Hepatic stellate cell (primary cell): ENCODE measurements at places on chromosomes 1 and 21.
A peak's percentile ranks its signal among the peaks of the same experiment; 100 is the strongest.

- no peak for DNase-seq
Observed at GRCh38 chr1:111517469-111518225, 14.2 kb upstream of the ADORA3 start.

GRCh38 chr1:6785728-6786505 is 663 bp downstream of the CAMTA1 start:
- DNase-seq = peak; percentile 67

GRCh38 chr1:93750955-93751354 is 69.3 kb upstream of the BCAR3 start:
- no peak for DNase-seq

- DNase-seq = peak; percentile 21
Observed at GRCh38 chr1:101371259-101371658, 134.4 kb downstream of the S1PR1 start.

DNA sequence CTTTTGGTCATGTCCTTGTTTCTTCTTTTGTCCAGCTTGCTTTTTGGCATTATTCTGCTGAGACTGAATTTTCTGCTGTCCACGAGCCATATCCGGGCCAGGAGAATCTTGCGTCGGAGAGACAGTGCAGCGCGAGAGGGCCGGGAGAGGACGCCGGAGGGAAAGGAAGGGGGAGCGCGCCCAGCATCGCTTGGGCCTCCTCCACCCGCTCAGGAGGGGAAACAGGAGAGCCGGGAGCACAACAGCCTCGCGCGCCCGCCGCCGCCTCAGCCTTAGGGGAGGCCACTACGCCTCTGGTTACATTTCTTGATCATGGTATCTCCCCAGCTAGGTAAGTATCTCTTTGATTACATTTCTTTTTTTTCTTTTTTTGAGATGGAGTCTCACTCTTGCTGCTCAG is 7.4 kb upstream of the DEGS1 start:
- peak; percentile 12 for DNase-seq

- no peak for DNase-seq
Observed at GRCh38 chr21:23083242-23083641, 2085.0 kb downstream of the NCAM2 start.

GRCh38 chr21:37430184-37430821 is 63.7 kb downstream of the DYRK1A start:
- no peak for DNase-seq

DNA sequence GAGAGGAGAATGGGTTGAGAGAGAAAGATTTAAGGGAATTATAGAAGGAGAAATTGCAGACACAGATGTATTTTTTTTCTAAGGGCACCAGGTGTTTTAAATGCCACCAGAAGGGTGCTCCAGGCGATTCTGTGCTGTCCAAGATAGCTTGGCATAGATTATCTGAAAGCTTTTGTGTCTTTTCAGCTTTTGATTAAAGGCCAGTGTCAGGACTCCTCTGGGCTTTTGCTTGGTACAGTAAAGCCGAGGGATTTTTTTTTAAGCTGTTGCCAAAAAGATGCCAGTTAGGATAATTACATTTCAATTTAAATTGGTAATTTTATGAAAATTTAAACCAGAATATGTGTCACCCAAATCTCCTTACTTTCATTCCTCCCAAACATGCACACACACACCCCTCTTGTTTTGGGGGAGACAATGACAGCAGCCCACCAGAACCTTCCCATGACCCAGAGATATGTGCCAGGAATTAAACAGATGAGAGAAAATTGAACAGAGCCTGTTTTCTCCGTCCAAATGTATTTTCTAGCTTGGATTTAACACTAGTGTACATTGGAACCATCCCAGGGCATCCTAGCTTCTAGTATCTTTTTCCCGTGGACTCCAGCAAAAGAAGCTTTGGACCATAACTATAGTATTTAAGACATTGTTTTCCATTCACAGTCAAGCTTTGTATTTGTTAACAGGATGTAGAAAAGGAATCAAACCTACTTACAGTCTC is 670.7 kb upstream of the CXADR start:
- no peak for DNase-seq

DNA sequence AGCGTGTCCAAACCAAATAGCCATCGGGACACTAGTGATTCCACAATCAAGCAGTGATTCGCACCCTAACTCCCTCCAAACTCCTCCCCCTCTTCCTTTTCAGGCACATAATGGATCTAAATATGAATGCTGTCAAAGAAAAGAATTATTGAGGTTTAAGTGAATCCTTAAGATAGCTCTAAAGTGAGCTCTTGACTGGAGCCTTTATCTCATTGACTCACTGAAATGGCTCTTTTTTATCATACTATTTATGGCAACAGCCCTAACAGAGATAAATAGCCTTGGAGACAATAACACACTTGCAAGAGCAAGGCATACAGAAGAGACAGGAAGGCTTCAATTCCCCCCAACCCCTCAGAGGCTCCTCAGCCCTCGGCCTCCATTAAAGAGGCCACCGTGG is 143.3 kb downstream of the PLXNA2 start:
- no peak for DNase-seq

DNA sequence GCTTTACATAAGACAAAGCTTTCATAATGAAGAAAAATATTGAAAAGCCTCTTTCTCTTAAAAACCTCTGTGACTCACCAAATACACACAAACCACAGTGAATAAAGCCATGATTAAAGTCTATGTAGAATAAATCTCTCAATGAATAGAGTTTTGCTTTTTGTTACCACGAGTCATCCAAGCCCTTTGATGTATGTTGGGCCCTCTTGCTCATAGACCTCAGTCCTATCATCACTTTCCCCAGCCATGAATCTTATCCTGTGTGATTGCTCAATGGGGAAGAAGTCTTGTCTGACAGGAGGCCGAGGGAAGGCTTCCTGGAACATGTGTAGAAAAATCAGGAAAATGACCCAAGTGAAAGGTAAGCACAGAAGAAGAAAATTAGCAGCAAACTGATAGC is 60.8 kb downstream of the NGF start:
- no peak for DNase-seq

GRCh38 chr1:201309416-201309815 is 26.1 kb downstream of the PKP1 start:
- peak; percentile 74 for DNase-seq

DNA sequence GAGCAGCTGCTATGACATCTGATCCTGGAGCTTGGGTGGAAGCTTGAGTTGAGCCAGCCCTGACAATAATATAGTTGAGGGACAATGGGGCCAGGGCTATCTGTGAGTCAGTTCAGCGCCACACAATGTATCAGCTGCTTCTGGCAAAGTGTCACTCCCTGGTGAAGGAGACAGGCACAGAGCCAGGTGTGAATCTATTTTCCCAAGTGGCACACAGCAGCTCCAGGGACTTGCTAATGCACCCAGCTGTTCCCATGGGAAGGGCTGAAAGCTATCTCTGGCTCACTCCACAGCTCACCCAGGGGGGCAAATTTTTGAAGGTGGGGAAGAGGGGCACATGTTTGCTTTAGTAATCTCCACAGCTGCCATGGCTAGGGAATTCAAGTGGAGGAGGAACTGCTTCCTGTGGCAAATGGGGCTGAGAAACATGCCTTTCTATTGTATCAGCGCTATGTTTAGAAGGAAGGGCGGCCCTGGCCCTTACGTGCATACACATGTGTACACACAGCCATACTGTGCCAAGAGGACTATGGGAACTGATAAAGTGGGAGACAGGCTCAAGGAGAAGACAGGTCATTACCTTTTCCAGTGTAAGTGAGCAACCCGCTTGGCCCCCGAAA is 2.2 kb downstream of the CYB5R1 start:
- DNase-seq = peak; percentile 38

GRCh38 chr1:14723401-14723800 is 124.9 kb downstream of the KAZN start:
- no peak for DNase-seq

GRCh38 chr21:18529254-18529653 is 125.7 kb upstream of the TMPRSS15 start:
- DNase-seq = no peak

DNA sequence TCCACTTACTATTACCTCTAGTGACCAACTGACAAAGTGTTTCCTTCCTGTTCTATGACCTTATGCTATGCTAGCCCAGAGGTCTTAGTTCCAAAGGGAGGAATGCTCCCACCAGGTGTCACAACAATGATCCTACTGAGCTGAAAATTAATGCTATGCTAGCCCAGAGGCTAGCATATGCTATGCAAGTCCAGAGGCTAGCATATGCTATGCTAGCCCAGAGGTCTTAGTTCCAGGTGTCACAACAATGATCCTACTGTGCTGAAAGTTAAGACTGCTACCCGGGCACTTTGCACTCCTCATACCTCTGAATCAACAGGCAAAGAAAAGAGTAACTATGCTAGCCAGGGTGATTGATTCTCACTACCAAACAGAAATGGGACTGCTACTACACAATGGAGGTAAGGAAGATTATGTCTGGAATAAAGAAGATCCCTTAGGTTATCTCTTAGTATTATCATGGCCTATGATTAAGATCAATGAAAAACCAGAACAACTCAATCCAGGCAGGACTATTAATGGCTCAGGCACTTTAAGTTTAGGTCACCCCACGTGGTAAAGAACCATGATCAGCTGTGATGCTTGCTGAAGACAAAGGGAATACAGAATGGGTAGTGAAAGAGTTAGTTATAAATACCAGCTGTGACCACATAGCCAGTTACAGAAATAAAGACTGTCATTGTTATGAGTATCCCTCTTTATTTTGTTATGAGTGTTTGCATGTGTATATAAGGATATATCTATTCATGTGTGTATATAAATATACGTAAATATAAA is 114.1 kb downstream of the CSMD2 start:
- DNase-seq = no peak

GRCh38 chr1:121471523-121471922 is 286.7 kb downstream of the SRGAP2C start:
- no peak for DNase-seq

DNA sequence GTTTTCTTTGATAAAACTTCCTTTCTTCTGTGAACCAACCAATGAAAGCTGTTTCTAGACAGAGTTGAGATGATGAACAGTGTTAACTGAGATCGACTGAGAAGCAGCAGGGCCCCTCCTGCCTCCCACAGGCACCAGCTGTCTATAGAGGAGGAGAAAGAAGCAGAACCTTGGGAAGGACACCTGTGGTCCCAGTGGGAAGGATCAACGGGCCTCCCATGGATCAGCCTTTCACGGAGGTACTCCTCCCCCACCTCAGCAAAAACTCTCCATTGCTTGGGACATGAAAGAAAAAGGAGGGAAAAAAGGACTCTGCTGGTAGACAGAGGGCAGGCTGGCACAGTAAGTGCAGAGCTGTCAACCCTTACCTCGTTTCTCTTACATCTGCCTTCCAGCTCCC is 40.5 kb downstream of the PLPPR5 start:
- DNase-seq = no peak

GRCh38 chr1:63946866-63947491 is 173.2 kb downstream of the ROR1 start:
- DNase-seq = peak; percentile 13

DNA sequence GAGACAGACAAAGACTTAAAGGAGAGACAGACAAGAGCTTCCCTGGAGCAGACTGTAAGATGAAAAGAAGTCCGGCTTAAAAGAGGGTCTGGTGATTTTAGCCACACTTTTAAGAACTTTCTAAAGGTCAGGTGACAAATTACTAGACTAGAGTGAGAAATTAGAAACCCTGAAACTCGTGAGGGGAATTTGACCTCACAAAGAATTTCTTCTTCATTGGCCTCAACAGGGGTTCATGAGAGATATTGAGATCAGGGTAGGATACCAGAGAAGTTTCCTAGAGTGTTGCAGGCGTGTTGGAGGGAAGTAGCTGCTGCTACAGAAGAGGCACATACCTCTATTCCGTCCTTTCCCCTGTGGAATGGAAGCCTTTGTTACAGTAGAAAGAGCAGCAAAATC is 884.4 kb downstream of the KCNT2 start:
- DNase-seq = no peak

DNA sequence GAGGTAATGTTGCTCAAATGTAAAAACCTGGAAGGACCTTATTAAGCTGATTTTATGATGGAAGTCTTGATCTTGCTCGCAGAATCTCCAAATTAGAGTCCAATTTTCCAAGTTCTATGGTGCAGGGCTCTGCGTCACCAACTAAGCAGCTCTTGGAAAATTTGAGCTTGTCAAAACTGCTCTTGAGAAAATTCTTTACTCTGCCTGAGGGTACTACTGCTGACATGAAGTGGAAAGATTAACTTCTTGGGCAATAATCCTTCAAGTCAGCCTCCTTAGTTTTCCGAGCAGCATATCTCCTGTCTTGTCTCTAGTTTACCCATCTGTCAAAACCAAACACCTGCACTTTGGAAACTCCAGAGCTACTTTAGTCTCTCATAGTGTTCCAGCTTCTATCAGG is 293.7 kb downstream of the KCTD3 start:
- no peak for DNase-seq

DNA sequence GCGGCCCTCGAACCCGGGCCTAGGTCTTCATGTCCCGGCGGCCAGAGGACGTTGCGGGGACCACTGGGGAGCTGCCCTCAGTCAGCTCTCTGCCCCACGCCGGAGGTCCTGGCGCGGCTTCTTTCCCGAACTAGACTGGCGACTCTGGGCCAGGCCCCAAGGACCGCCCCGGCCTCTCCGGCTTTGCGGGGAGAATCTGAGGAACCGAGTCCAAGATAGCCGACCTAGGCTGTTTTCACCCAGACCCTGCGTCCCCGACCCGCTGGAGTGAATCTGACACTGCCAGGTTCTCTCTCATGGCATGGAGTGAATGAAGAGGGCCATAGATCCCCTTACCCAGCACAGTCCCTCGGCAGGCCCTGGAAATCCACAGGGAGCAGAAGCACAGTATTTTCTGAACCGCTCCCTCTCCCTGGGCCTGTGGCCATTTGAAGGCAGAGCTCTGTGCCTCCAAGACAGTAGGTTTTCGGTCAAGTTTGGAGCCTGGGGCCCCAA is 9.9 kb upstream of the BARHL2 start:
- no peak for DNase-seq

DNA sequence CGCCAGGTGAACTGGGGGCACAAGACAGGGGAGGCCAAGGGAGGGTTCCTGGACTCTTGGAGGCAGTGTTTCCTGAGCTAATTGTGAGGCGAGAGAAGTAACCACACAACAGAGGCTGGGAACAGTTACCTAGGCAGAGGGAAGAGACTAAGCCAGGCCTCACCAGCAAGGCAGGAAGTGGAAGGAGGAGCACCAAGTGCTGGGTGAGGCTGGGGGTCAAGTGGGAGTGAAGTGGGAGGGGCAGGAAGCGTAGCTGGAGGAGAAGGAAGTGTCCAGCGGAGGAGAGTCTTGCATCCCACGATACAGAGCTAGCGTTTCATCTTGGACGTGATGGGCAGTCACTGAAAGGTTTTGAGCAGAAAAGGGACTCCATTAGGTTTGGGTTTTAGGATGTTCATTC is 48.3 kb upstream of the CAPZB start:
- DNase-seq = no peak

GRCh38 chr1:222926566-222926965 is 111.7 kb downstream of the DISP1 start:
- no peak for DNase-seq

DNA sequence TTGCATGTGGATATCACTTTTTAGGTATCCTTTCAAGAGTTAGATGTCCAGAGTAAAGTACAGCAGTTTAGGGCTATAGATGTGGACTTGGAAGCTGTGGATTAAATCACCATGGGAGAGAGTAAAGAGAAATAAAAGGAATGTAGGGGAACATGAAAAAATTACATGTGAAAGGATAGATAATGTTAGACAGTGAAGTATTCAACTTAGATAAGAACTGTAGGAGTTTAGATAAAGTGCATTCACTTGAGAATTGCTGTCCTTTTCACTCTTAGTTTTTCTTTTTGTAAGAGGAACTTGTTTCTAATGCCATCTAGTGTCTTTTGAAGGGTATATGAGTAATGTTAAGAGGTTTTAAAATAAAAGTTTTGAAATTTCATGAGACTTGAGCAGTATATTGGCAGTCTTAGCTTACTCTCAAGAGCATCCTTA is 40.1 kb downstream of the MAST2 start:
- DNase-seq = peak; percentile 8

- no peak for DNase-seq
Observed at GRCh38 chr1:209855623-209856022, 27.9 kb downstream of the UTP25 start.
